ENCODE measurements at places on chromosomes 12 and 14.

- DNase-seq: no peak
Measured at GRCh38 chr12:44372259-44372658, 503.9 kb downstream of the NELL2 start.

DNA sequence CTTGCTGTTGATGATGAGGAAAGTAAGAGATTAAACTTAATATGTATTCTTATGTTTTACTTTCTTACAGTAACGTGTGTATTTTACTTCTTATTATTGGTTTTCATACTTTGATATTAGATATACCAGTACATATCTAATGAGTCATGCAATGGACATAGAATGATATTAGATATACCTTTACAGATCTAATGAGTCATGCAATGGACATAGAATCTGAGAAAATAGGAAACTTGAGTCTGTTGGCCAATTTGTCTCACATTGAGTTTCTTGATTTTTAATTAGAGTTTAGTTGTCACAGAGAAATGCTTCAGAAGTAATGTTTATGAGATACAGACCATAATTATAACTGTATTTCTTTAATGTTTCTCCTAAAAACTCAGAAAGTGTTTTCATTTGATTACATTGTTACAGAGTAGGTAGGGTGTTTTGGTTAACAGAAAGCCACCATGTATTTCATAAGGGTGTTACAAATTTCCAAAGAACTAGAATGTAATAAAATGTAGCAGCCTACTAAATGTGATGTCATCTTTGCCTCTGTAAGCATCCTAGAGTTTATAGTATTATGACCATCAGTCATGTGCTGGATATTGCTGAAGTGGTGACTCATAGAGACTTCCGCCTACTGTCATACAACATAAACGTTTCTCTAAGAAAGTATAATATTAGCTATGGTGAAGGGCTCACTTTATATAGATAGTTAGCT, 3.0 kb downstream of the GAS2L3 start:
- no peak for DNase-seq

- DNase-seq: no peak
Measured at GRCh38 chr14:34699873-34700621, 14.3 kb downstream of the CFL2 start.

DNA sequence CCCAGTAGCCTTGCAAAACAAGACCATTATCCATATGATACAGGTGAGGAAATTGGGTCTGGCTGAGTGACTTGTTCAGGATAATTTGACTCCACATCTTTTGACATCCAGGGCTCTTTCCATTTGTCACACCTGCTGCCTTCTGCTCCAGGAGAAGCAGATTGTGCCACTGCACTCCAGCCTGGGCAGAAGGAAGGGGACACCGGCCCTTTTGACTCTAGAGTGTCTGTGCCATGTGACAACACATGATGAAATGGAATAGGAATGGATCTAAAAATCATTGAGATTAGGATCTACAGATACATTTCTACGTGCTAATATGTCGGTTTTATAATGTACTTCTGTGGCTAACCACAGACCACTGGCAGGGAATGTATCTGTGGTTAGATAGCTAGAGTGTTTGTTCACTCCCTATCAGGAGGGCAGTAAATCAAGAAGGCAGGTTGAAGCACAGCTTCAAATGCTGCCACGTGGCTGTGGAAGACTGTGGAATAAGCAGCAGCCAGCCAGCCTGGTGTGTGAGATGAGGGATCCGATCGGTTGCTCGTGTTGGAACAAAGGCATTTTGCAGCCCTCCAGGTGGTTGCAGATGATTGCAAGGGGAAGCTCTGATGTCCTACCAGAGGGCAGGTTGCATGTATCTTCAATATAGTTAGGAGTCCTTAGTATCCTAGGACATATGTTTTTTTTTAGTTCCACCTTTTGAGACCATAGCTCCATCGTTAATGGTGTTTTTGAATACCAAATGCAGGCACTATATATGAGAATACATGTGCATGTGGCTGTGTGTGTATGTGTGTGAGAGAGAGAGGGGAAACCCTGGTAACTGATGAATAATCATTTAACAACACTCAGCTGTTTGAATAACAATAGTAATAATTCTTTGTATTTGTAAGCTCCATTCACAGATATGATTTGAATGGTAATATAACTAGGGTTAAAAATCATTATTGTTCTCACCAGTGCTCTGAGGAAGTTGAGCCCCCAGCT, 28.6 kb downstream of the EML1 start:
- no peak for DNase-seq

GRCh38 chr12:59828521-59828920, 232.7 kb downstream of the SLC16A7 start:
- no peak for DNase-seq

- DNase-seq: no peak
Measured at GRCh38 chr14:54929556-54929955, 26.9 kb upstream of the GCH1 start.

GRCh38 chr12:106187842-106188241, 49.1 kb upstream of the NUAK1 start:
- no peak for DNase-seq

DNA sequence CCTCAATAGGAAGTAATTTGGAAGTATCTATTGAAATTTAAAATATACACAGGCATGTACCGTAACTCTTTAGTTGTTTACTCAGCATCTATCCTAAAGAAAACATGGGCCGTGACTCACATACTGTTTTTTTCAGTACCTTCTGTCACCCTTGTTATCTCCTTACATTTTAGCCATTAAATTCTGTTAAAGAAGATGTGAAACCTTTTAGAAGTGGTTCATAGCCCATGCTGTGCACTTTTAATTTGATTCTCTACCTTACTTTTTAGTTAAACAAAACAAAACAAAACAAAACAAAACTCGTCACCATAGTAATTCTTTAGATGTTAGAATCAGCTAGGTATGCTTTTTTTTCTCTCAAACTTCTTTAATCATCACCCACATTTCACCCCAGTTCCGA, 494.4 kb upstream of the RGS6 start:
- no peak for DNase-seq

DNA sequence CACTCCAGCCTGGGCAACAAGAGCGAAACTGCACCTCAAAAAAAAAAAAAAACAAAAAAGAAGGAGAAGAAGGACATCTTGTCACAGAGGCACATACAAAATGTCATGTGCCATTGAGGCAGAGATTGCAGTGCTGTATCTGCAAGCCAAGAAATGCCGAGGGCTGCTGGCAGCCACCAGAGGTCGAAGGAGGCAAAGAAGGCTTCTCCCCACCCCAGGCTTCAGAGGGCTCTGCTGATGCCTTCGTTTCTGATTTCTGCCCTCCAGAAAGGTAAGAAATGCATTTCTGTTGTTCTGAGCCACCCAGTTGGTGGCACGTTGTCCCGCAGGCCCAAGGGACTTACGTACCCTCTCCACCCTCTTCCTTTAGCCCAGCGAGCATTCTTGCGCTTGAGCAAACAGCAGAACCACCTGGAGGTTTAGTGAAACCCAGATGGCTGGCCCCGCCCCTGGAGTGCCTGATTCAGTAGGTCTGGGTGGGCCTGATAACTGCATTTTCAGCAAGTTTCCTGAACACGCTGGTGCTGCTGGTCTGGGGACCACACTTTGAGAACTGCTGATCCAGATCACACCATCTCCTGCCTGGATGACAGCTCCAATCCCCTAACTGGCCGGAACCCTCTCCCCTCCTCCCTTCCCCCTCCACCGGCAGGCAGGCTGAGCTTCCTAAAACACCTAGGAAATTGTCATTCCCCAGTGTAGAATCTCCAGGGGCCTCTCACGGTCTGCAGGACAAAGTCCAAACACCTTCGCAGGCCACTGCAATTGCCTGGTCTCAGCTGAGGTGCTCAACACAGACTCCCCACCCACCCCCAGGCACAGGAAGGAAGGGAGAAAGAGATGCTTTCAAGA, 21.1 kb upstream of the SCARB1 start:
- DNase-seq: peak; percentile 56

DNA sequence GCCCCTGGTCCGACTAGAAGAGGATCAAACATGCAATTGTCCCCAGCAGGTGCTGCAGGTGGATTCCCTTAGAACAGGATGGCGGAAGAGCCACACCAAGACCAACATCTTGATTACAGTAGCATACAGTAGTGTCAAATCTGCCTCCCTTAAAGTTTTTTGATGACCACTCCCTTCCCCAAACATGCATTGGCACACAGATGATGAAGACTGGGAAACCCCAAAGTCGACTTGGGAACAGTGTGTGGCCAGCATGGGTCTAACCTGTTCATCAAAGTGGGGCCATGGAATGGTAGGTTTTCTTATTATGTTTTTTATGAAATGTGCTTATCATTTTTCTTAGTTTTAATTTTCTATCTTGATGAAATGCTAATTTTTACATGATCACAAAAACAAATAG, 8.8 kb downstream of the PLXNC1 start:
- no peak for DNase-seq

DNA sequence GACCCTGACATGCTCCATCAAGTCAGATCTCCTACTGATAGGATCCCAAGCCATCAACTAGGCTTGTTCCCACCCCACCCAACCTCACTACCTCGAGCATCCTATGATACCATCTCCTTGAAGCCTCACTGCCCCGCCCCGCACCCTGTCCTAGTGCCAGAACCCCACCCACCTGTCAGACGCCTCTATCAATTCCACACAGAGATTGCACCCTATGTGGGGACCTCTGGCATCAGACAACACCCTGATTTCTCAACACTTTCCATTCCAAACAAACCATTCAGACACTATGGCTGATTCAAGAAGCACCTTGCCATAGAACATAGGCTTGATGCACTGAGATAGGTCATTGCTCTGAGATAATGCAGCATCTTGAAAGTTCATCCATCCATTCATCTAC, 3.1 kb upstream of the GLTP start:
- no peak for DNase-seq

- DNase-seq: no peak
Measured at GRCh38 chr12:82522762-82523161, 163.9 kb upstream of the TMTC2 start.

All from WTC11 (cell line).